ENCODE measurements at places on chromosomes 6 and 20.

DNA sequence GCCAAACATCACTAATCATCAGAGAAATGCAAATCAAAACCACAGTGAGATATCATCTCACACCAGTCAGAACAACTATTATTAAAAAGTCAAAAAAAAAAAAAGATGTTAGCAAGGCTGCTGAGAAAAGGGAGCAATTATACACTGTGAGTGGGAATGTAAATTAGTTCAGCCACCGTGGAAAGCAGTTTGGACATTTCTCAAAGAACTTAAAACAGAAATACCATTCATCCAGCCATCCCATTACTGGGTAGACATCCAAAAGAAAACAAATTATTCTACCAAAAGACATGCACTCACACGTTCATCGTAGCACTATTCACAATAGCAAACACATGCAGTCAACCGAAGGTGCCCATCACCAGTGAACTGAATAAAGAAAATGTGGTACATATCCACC lies 213.9 kb downstream of the TTLL2 start:
- DNase-seq, result no peak

GRCh38 chr20:38125157-38126056 lies 39.7 kb downstream of the TGM2 start:
- DNase-seq, result no peak

GRCh38 chr6:36615018-36615761 lies 21.0 kb downstream of the SRSF3 start:
- DNase-seq, result peak; percentile 20

DNA sequence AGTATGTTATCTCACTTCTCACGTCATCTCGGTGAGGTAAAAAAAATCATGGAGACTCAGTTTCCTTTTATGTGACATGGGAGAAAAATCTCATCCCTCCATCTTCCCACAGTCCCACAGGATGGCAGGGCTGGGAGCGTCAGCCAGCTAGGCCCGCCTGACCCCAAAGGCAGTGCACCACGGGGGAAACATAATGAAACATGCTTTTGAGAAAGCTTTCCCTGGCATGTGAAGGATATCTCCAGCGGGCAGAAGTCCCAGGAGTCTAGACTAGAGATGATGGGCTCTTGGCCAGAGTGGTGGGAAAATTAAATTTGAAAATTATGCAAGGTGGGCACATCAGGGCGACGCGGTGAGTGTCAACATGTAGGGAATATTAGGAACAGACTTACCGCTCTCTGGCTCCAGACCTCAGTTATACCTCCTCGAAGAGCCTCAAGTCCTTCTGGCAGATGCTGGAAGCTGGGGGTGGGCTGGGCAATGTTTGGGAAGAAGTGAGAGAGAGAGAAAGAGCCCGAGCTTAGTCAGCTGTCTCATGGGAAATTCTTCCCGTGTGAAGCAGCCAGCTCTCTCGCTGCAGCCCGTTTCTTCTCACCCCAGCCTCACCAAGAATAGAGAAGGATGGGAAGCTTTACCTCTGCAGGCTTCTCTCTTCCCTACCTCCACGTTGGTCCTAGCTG lies 52.3 kb downstream of the MOCS1 start:
- DNase-seq, result no peak

- DNase-seq, result no peak
Observed at GRCh38 chr20:51600016-51600420, 57.5 kb upstream of the NFATC2 start.

DNA sequence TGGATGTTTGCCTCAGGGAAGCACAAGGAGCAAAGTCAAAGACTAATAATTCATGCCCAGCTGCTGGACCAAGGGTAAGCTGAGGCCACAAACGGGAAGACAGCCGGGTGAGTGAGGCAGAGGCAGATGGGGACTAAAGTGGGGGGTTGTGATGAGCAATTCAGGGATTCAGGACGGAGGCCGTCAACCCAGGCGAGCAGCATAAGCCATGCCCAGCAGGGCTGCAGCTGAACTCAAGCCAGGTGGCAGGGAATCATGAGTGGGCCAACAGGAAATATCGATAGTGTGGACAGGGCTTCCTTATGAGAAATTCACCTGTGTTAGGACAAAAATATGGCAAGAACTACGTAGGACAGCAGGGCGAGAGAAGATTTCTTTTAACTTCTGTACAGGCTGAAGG lies 246.8 kb downstream of the CDC5L start:
- no peak for DNase-seq

DNA sequence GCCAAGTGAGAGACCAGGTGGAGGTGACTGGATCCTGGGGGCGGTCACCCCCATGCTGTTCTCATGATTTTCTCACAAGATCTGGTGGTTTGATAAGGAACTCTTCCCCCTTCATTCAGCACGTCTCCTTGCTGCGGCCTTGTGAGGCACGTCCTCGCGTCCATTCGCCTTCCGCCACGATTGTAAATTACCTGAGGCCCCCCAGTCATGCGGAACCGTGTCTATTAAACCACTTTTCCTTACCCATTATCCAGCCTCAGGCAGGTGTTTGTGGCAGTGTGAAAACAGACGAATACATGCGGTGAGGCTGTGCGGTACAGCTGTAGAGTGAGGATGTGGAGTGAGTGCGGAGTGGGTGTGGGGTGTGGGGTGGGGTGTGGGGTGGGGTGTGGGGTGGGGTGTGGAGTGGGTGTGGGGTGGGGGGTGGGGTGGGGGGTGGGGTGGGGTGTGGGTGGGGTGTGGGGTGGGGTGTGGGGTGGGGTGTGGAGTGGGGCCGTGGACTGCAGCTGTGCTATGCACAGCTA lies 12.1 kb upstream of the NTSR1 start:
- no peak for DNase-seq

GRCh38 chr20:33648396-33649004 lies 13.6 kb upstream of the C20orf144 start:
- DNase-seq, result no peak

DNA sequence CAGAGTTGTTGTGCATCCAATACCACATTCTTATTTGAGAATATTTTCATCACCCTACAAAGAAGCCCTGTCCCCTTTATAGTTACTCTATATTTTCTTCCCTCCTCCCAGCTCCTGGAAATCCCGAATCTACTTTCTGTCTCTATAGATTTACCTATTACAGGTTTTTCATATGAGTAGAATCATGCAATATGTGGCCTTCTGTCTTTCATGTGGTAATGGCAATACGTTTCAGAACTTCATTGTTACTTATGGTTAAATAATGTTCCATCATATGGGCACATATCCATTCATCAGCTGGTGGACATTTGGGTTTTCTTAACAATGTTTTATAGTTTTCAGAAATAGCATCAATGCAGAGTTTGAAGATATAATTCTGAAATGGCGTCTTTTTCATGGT lies 17.1 kb downstream of the GINS1 start:
- DNase-seq, result no peak

DNA sequence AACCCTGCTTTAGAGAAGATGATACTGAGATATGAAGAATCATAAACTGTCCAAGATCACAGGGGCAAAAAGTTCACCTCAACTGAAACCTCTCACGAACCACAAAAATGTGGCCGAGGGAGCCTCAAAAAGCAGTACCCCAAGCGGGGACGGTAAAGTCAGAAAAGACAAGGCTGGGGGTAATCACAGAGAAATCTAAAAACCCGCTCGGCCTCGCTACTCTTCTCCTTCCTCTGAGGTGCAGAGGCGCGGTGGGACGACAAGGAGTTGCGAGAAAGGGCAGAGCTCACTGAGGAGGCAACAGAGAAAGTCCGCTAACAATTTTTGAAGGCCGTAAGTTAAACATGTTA lies 356 bp upstream of the IRAK1BP1 start:
- DNase-seq, result no peak

DNA sequence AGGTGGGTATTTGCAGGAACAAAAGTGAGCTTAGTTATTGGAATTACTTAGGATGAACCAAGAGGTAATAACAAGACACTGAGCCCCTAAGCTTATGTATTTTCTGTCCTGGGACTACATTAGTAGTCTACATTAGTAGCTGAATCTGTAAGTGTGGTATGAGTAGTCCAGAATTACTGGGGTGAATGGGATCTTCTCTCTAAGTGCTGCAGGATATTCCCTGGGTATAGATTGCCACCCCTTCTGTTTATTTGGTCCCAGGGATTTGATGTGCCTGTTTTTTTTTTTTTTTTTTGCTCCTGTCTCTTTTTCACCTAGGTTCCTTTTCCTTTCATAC lies 5.9 kb downstream of the CD2AP start:
- no peak for DNase-seq

DNA sequence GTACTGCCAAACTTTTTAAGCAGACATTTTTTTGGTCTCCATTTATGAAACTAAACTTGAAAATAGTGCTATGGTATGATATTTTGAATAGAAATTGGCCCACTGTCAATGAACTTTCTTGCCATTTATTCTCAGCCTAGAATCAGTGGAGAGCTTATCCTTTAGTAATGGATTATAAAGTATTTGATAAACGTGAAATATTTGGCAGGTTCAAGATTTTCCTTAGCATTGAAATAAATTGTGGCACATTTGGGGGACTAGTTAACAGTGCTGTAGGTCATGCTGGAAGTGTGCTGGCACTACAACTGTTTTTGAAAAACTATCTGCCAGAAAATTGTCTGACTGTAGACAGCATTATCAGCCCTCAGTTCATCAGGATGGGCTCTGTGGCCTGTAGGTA lies 2.1 kb downstream of the PRSS35 start:
- DNase-seq, result no peak

- no peak for DNase-seq
Observed at GRCh38 chr6:138815797-138816528, 20.1 kb downstream of the ECT2L start.

All from stimulated activated CD4-positive, alpha-beta T cell treated with anti-CD3 and anti-CD28 coated beads, Interleukin-4, amount 100 ng/mL, for 48 hours (primary cell).